Parietal lobe (tissue), 2 donors: ENCODE measurements at places on chromosomes 3 and 15. TPM values are rescaled to one million over a fixed set of nuclear protein-coding genes. Genes with fewer than 3 reads are reported as not detected.

Gene ZNF80
- total RNA-seq: not detected

Gene CISH
- 0.63 TPM for total RNA-seq

Gene PLA1A
- 0.31 TPM for total RNA-seq

Gene NR1I2
- total RNA-seq: 0.63 TPM

Gene TGM4
- not detected for total RNA-seq

Gene AADACL2
- total RNA-seq: not detected

Gene ABI3BP
- 1.6 TPM for total RNA-seq

Gene TTLL13
- total RNA-seq: not detected

Gene NANOGP8
- not detected for total RNA-seq

Gene EPHB1
- total RNA-seq: 36.9 TPM

Gene BCL2A1
- total RNA-seq: not detected

Gene GOLGA6L10
- total RNA-seq: 14.1 TPM

Gene FRMD5
- 33.5 TPM for total RNA-seq

Gene RBPMS2
- total RNA-seq: not detected
